ENCODE measurements at places on chromosomes 7 and 10. TPM values are rescaled to one million over a fixed set of nuclear protein-coding genes. Genes with fewer than 3 reads are reported as not detected.

PALD1 gene
- 12.8 TPM for total RNA-seq

KLHDC10 gene
- 92.0 TPM for total RNA-seq

SRRM3 gene
- 0.43 TPM for total RNA-seq

- H3K27me3 ChIP-seq: no peaks in the 10 kb centered on the region
- H3K4me1 ChIP-seq: no peaks in the 10 kb centered on the region
- DNase-seq: no peak
- no peaks in the 10 kb centered on the region for H3K36me3 ChIP-seq
These were observed 136.6 kb upstream of the NRBF2 start for GRCh38 chr10:62996516-62996915.

GRCh38 chr10:100864036-100864885, 48.5 kb upstream of the SLF2 start:
- H3K27ac ChIP-seq: no peak overlapping the region
- peaks cover 4% of the 10 kb centered on the region for H3K27me3 ChIP-seq
- H3K36me3 ChIP-seq: no peaks in the 10 kb centered on the region
- no peak overlapping the region for H3K4me3 ChIP-seq
- peaks cover 5% of the 10 kb centered on the region for H3K4me1 ChIP-seq
- no peak for DNase-seq

- peak within 1 kb of the TSS; percentile 74 for H3K4me3 ChIP-seq
- peak; percentile 79 for DNase-seq
- no peaks in the 10 kb centered on the region for H3K27me3 ChIP-seq
- H3K36me3 ChIP-seq: no peaks in the 10 kb centered on the region
- no peaks in the 10 kb centered on the region for H3K4me1 ChIP-seq
These were observed at the start of gene MAGI2 for GRCh38 chr7:79453558-79454360. Gene MAGI2 (minus strand): TSS chr7:79453667. CDS start chr7:79453320, 347 bp downstream.

- H3K27me3 ChIP-seq: no peaks in the 10 kb centered on the region
- peak; percentile 49 for DNase-seq
- H3K36me3 ChIP-seq: no peaks in the 10 kb centered on the region
- peaks cover 4% of the 10 kb centered on the region for H3K4me1 ChIP-seq
These were observed 58.6 kb upstream of the COL13A1 start for GRCh38 chr10:69742928-69743602.

TLX1 gene
- total RNA-seq: not detected

RTKN2 gene
- 11.7 TPM for total RNA-seq

TMEM270 gene
- not detected for total RNA-seq

DNA sequence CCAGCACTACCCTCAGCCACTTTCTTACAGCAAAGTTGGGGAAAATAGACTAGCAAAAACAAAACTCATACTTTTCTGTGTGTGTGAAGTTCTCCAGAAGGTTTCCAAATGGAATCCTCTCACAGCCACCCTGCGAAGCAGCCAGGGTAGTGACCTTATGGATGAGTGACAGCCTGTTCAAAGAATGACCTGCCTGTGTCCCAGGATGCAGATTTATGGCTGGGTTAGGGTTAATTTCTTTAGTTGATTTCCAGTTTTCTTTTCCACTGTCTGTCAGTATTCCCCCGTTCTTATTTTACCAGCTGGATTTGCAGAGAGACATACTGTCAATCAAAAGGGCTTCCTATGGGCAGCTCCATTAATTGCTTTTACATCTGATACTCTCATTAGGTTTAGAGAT, 2.4 kb upstream of the SEMA4G start:
- H3K4me3 ChIP-seq: no peak overlapping the region
- no peak overlapping the region for H3K27ac ChIP-seq
- DNase-seq: no peak
- H3K27me3 ChIP-seq: no peaks in the 10 kb centered on the region
- H3K36me3 ChIP-seq: peaks cover 51% of the 10 kb centered on the region

EEF1AKMT2 gene
- 29.0 TPM for total RNA-seq

- H3K27me3 ChIP-seq: no peaks in the 10 kb centered on the region
- H3K27ac ChIP-seq: no peak overlapping the region
- peaks cover 4% of the 10 kb centered on the region for H3K4me1 ChIP-seq
- no peaks in the 10 kb centered on the region for H3K36me3 ChIP-seq
- DNase-seq: no peak
These were observed 396.2 kb downstream of the REEP3 start for GRCh38 chr10:63917363-63917762.

GRCh38 chr7:72919256-72919775, 5.6 kb upstream of the POM121 start:
- H3K27ac ChIP-seq: no peak overlapping the region
- no peak overlapping the region for H3K4me3 ChIP-seq
- H3K4me1 ChIP-seq: peaks cover 4% of the 10 kb centered on the region
- H3K27me3 ChIP-seq: no peaks in the 10 kb centered on the region
- peaks cover 7% of the 10 kb centered on the region for H3K36me3 ChIP-seq

- H3K27me3 ChIP-seq: peaks cover 7% of the 10 kb centered on the region
- peaks cover 8% of the 10 kb centered on the region for H3K4me1 ChIP-seq
- DNase-seq: no peak
- H3K27ac ChIP-seq: no peak overlapping the region
These were observed 36.3 kb downstream of the PYROXD2 start for GRCh38 chr10:98378722-98379121.

- H3K27me3 ChIP-seq: no peaks in the 10 kb centered on the region
- H3K27ac ChIP-seq: no peak overlapping the region
- no peak overlapping the region for H3K4me3 ChIP-seq
- no peak for DNase-seq
These were observed 38.9 kb downstream of the TCF7L2 start for GRCh38 chr10:112988839-112989406.

DNA sequence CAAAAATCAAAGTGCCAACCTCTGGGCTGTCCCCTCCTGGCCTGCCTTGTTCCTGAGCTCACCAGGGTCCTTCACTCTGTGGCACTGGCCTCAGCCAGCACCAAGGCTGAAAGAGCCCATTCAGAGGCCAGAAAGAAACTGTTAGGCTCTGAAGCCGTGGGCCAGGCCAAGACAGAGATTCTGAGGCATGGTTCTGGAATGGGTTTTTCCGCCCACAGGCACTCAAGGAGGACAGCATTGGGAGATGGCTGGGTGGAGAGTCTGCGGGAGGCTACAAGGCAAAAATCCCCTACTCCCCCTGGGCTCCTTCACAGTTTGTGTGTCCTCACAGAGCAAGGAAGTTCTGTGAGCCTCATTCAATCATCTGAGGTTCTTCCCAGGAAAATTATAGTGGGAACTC, 31.7 kb downstream of the GRIFIN start:
- H3K4me3 ChIP-seq: no peak overlapping the region
- no peak overlapping the region for H3K27ac ChIP-seq
- no peaks in the 10 kb centered on the region for H3K36me3 ChIP-seq
- no peak for DNase-seq
- H3K4me1 ChIP-seq: no peaks in the 10 kb centered on the region

DNA sequence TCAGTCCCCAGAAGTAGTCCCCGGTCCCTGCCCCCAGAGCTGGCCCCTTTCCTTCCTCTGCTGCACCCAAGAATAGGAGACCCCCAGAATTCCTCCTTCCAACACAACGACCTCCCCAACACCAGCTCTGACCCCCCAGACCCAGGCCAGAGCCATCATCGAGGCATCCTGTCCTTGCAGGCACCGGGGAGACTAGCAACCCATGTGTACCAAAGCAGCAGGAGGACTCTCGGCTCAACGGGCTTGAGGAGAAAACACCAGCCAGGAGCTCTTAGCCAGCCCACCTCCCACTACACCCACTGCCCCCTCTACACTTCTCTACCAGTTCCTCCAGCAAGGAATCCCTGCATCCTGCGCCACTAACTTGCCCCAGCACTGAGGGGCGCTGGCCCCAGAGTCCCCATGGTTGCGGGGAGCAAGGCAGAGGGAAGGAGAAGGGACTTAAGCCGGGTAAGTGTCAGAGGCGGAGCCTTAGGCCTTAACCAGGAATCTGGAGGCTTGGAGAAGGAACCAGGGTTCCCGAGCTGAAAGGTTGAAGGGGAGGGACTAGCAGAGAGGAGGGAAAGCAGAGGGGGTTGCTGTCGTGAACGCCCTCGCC, 3.9 kb downstream of the GRID1 start:
- no peak for DNase-seq
- H3K4me1 ChIP-seq: no peaks in the 10 kb centered on the region
- no peaks in the 10 kb centered on the region for H3K36me3 ChIP-seq
- no peak overlapping the region for H3K27ac ChIP-seq

DNA sequence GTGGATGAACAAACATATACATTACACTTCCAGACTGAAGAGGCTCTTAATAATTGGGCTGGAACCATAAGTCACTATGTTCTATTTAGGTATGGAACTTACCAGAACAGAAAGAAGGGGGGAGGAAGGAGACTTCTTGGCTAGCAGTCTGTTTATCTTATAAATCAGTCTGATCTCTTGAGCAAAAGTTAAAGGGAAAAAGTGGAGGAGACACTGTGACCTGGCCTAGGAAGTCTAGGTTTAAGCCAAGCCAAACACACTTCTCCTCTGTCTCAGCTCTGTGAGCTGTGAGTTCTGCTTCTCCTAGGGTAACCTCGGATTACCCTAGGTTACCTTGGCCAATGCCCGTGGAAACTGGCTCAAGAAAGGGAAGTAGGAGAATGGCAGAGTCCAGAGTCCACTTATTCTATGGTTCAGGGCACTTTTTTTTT, 95.2 kb downstream of the PFKFB3 start:
- DNase-seq: no peak
- H3K4me1 ChIP-seq: no peaks in the 10 kb centered on the region
- no peaks in the 10 kb centered on the region for H3K27me3 ChIP-seq
- no peak overlapping the region for H3K4me3 ChIP-seq

CLEC2L gene
- total RNA-seq: not detected

GRCh38 chr10:49280001-49280408, 19.0 kb upstream of the C10orf71 start:
- no peaks in the 10 kb centered on the region for H3K36me3 ChIP-seq
- DNase-seq: peak; percentile 43
- no peak overlapping the region for H3K4me3 ChIP-seq
- peak overlapping the region; percentile 70 for H3K27ac ChIP-seq
- peaks cover 42% of the 10 kb centered on the region for H3K4me1 ChIP-seq
- H3K27me3 ChIP-seq: no peaks in the 10 kb centered on the region

IGF2BP3 gene
- total RNA-seq: 120 TPM

CDH23 gene
- total RNA-seq: 0.18 TPM

GRCh38 chr10:30831426-30831825, 200.2 kb downstream of the ZNF438 start:
- no peak overlapping the region for H3K27ac ChIP-seq
- peaks cover 52% of the 10 kb centered on the region for H3K4me1 ChIP-seq
- no peak overlapping the region for H3K4me3 ChIP-seq
- no peaks in the 10 kb centered on the region for H3K27me3 ChIP-seq

ADAMTS14 gene
- 6.4 TPM for total RNA-seq

DNA sequence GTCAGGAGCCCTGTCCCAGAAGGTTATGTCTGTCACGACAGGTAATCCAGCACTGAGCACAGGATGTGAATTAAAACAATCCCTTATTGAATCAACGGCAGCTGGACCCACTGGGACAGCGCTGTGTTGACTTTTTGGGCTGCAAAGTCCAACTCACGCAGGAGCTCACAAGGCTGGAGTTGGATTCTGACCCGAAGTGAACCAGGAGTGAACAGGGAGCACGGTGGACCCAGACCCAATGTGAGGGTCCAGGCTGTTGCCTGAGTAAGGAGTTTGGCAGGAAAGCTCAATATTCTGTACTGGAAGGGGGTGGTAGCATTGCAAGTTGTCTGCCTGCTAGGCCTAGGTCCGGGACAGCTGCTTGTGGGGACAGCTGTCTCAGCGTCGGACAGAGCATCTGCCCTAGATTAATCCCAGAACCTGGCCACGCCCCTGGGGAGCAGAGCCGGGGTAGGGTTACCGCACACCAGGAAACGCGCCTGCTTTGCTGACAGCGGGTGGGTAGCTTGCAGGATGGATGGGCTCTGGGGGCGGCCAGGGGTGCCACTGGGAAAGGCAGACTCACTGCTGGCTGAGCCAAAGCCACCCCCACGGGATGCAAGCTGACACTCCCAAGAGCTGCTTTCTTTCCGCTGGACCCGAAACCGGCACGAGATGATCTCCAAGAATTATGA, 24.0 kb downstream of the COL26A1 start:
- H3K27ac ChIP-seq: peak overlapping the region; percentile 80
- H3K36me3 ChIP-seq: no peaks in the 10 kb centered on the region
- peaks cover 34% of the 10 kb centered on the region for H3K4me1 ChIP-seq
- DNase-seq: peak; percentile 99

ARMH3 gene
- total RNA-seq: 24.1 TPM

COPS6 gene
- 115 TPM for total RNA-seq

GRCh38 chr10:409408-410040, 274.3 kb downstream of the ZMYND11 start:
- H3K4me1 ChIP-seq: no peaks in the 10 kb centered on the region
- H3K27me3 ChIP-seq: no peaks in the 10 kb centered on the region
- DNase-seq: no peak
- H3K36me3 ChIP-seq: no peaks in the 10 kb centered on the region
- H3K27ac ChIP-seq: no peak overlapping the region
- no peak overlapping the region for H3K4me3 ChIP-seq

CHN2 gene
- total RNA-seq: 3.5 TPM

DNA sequence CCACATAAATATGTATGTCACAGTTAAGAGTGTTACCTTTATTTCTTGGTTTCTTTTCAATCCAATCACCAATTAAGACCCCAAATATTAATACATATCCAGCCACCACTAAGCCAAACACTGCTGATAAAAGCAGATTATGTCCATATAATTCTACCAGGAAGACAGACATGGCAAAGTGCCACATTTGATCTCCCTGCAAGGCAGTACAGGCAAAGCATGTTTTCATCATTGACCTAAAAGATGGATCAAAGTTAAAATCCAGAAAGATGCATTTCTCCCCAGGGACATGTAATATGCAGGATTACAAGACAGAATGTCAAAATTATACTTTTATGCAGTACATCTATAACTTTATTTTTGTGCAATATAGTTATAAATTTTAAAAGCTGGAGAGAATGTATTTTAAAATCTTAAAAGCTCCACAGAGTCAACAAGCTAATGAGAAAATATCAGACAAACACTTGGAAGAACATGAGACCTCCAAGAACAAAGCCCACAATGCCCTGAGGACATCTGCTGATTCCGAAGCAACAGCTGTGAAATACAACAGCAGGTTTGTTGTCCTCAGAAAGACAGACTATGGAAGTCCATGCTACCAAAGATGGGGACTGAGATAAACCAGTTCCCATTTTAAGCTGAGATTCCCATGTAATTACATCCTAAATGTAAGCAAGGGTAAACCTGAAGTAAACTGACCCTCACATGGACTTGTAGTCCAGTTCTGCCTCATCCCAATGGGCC, 54.5 kb upstream of the TOMM7 start:
- H3K27me3 ChIP-seq: no peaks in the 10 kb centered on the region
- peak overlapping the region; percentile 55 for H3K27ac ChIP-seq
- no peak overlapping the region for H3K4me3 ChIP-seq
- peaks cover 20% of the 10 kb centered on the region for H3K4me1 ChIP-seq

GRCh38 chr7:142863891-142864685, 9.2 kb downstream of the EPHB6 start:
- no peaks in the 10 kb centered on the region for H3K4me1 ChIP-seq
- peaks cover 29% of the 10 kb centered on the region for H3K27me3 ChIP-seq
- H3K4me3 ChIP-seq: no peak overlapping the region
- no peak for DNase-seq
